KG1 (cell line): ENCODE measurements at places on chromosomes 13 and 19.

DNA sequence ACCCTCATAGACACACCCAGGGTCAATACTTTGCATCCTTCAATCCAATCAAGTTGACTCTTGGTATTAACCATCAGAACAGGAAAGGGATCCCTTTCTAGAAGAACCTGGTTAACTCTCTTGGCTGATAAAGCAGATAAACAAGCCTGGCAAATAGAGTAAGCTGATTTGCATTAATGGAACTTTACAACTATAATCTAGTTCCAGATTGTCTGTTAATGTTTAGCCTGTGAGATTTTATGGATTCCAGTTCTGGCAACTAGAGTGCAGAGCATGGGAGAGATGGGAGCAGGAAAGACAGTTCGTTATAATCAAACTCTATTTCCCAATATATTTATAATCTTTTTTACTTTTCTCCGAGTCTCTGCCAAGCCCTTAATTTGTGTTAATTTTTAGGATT is 272.6 kb upstream of the KLHL1 start:
- DNase-seq = no peak

DNA sequence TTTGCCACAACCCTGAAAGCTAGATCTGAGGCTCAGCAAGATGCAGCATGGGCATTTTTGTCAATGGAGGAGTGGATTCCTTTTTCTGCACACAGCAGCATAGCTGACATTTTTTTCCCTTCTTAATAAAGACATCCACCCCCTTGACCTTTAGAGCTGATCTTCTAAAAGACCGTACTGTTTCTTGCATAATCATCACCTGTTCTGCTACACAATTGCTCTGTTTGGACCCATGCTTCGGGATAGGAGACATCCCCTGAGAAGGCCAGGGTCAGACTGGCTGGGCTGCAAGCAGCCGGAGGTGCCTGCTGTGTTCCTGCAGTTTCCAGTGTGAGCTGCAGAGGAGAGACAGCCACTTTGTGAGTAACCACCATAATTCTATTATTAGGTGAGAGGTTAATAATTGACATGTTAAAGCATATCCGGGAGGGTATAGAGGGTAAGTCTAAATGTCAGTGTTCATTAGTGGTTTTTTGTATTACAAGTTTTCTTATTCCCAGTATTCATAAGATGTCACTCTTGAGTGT is 108.5 kb upstream of the C1QTNF9B start:
- DNase-seq = no peak

GRCh38 chr19:28882818-28883217 is 330.1 kb downstream of the UQCRFS1 start:
- no peak for DNase-seq

DNA sequence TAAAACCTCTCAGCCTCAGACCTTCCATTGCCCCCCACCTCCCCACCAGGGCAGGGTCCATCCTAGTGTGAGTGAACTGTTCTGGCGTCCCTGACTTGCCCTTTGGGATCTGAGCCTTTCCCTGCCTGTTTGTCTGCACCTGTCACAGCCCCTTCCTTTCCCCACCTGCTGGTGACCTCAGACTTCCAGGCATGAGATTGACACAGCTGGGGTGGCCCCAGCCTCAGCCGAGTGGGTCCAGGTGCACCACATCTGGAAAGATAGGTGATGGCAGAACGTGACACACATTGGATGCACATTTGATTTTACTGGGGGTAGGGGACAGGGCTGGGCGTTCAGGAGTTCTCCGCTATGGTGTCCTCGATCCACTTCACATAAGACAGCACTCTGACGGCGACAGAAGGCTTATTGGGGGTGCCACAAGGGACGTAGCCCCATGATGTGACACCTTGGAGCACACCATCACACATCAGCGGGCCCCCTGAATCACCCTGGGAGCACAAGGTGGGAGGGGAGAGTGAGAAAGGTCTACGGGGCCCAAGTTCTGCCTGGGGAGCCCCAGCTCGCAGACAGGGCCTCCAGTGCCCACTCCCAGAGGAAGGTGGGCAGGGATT is 4.6 kb downstream of the KLK1 start:
- DNase-seq = no peak

DNA sequence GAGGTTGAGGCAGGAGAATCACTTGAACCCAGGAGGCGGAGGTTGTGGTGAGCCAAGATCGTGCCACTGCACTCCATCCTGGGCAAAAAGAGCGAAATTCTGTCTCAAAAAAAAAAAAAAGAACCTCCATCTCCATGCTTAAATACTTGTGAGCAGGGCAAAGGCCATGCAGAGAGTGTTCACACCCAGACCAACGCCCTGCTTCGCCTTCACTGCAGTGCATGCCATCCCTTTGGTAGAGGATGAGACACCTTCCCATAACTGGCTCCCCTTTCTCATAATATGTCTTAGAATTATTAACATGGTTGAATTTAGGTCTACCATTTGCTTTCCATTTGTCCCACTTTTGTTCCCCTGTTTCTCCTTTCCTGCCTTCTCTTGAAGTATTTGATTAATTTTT is 15.4 kb downstream of the BBC3 start:
- no peak for DNase-seq

GRCh38 chr19:27993619-27994570 is 1219.1 kb downstream of the UQCRFS1 start:
- no peak for DNase-seq

DNA sequence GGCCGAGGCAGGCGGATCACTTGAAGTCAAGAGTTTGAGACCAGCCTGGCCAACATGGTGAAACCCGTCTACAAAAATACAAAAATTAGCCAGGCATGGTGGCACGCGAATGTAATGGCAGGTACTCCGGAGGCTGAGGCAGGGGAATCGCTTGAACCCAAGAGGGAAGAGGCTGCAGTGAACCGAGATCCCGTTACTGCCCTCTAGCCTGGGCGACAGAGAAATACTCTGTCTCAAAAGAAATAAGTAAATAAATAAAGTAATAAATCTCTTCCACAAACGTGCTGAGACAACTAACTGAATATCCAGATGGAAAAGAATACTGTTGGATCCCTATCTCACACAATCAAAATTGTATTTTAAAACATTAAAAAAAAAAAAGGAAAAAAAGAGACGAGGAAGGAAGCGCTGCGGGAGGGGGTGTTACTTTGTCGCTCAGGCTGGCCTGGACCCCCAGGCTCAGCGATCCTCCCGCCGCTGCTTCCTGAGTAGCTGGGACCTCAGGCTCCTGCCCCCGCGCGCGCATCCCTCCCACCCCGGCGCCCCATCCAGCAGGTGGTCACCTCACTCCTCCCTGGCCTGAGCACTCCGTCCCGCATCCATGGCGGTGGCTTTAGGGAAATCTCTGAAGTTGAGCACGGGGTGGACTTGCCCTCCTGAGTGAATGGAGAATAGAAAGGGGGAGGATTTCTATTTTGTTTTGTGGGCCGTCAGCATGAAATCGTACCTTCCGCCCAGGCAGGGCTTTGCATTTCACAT is 628 bp upstream of the ZNF813 start:
- DNase-seq = no peak

DNA sequence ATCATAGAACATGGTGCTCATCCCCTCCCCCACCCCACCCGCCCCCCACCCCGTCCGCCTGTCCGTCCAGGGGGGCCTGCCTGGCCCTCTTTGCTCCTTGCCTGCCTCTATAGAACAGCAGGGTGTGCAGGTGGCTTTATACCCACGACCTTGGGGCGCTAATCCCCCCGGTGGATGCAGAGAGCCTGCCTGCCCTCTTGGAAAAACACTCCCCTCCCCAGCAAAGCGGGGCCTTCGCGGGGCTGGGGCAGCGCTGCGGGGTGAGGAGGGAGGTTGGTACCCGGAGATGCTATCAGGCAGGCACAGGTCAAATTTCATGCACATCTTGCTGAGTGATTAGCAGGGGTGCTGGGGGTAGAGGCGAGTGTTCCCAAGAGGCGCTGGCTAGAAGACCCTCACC is 21.9 kb downstream of the RFX1 start:
- no peak for DNase-seq

DNA sequence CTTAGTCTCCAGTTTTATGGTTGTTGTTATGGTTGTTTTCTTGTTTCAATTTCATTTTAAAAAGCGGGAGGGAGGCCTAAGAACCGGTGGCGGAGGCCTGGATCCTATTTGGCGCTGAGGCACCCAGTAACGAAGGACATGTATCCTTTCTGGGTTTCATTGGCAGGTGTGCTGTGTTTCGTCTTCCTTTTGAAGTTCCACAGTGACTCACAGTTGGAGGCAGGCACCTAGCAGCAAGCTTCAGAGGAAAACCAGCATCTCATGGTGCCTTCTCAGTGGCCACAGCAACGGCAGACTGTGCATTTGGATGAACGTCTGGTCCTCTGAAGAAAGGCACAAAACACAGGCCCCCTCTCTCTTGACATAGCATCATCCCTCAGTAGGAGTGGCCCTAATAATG is 697.2 kb downstream of the EFNB2 start:
- no peak for DNase-seq

- no peak for DNase-seq
Observed at GRCh38 chr19:33285441-33285927, 16.9 kb downstream of the CEBPA start.
